ENCODE measurements at places on chromosomes 1 and 21. TPM values are rescaled to one million over a fixed set of nuclear protein-coding genes. Genes with fewer than 3 reads are reported as not detected.

Gene CNIH3
- 2.0 TPM for total RNA-seq

Gene RAB42
- not detected for total RNA-seq

Gene AZIN2
- total RNA-seq: 6.6 TPM

Gene LAMB3
- total RNA-seq: 0.96 TPM

Gene EIF3I
- total RNA-seq: 156 TPM

Gene FYB2
- total RNA-seq: not detected

Gene NMNAT2
- total RNA-seq: 0.05 TPM

Gene GPR25
- total RNA-seq: not detected

Gene DSCAM
- total RNA-seq: not detected

Gene WNT4
- not detected for total RNA-seq

Gene LMOD1
- not detected for total RNA-seq

Gene ITLN1
- total RNA-seq: not detected

Gene USH2A
- total RNA-seq: not detected

Gene ADSS2
- total RNA-seq: 47.9 TPM

Gene PCAT6
- 1.8 TPM for total RNA-seq

Gene SLAMF8
- 0.60 TPM for total RNA-seq

Gene CFHR1
- not detected for total RNA-seq

Gene LRRN2
- not detected for total RNA-seq

Gene FCGR3B
- total RNA-seq: not detected

Gene NUF2
- total RNA-seq: 40.1 TPM

Gene CR1
- total RNA-seq: 0.13 TPM

All from activated naive CD4-positive, alpha-beta T cell treated with anti-CD3 and anti-CD28 coated beads, Interleukin-2, amount 10 ng/mL, durations not matched to agents 5 hours and 36 hours (primary cell).